ENCODE measurements at places on chromosomes 1 and 21. TPM values are rescaled to one million over a fixed set of nuclear protein-coding genes. Genes with fewer than 3 reads are reported as not detected.
A peak's percentile ranks its signal among the peaks of the same experiment; 100 is the strongest.

TTC22 gene
- total RNA-seq, result 4.3 TPM

- DNase-seq, result no peak
Measured at GRCh38 chr21:45509566-45510465, 32.4 kb downstream of the SLC19A1 start.

LRRIQ3 gene
- 1.4 TPM for total RNA-seq

- DNase-seq, result no peak
Measured at GRCh38 chr1:8660411-8660828, 157.0 kb downstream of the RERE start.

- DNase-seq, result no peak
Measured at GRCh38 chr1:183490932-183491331, 18.6 kb downstream of the SMG7 start.

- DNase-seq, result peak; percentile 16
Measured at GRCh38 chr1:169928438-169929209, 34.9 kb upstream of the SCYL3 start.

HPCAL4 gene
- total RNA-seq, result 0.07 TPM

NTMT2 gene
- total RNA-seq, result not detected
